Aorta (tissue), 5 donors: ENCODE measurements at places on chromosomes 11 and 22.

DNA sequence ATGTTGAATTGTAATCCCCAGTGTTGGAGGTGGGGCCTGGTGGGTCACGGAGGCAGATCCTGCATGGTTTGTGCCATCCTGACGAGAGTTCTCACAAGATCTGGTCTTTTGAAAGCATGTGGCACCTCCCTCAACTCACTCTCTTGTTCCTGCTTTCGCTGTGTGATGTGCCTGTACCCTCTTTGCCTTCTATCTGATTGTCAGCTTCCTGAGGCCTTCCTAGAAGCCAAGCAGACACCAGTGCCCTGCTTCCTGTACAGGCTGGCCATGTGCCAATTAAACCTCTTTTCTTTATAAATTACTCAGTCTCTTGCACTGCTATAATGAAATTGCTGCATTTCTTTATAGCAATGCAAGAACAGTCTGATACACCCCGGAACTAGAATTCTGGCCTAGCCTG, 13.1 kb downstream of the PTPN5 start:
- no peak for DNase-seq

DNA sequence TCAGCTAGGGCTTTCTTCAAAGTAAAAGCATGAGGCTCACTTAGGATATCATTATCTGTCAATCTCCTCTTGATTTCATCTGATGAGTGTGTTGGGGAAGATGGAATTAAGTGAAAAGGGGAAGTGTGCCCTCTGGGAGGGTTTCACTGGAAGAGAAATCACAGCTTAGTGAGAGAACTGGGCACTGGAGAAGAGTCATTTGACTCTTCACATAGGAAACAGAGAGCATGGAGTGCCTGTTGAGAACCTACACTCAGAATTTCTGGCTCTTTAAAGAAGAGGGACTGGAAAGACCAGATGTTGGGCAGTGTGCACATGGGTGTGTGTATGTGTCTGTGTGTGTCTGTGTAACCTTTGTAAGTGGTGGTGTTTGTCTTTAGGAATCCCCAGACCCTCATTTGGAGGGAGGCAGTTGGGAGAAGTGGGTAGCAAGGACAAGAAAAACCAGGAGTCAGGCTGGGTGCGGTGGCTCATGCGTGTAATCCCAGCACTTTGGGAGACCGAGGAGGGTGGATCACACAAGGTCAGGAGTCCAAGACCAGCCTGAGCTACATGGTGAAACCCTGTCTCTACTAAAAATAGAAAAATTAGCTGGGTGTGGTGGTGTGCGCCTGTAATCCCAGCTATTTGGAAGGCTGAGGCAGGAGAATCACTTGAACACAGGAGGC, 10.0 kb downstream of the STX3 start:
- DNase-seq: no peak

DNA sequence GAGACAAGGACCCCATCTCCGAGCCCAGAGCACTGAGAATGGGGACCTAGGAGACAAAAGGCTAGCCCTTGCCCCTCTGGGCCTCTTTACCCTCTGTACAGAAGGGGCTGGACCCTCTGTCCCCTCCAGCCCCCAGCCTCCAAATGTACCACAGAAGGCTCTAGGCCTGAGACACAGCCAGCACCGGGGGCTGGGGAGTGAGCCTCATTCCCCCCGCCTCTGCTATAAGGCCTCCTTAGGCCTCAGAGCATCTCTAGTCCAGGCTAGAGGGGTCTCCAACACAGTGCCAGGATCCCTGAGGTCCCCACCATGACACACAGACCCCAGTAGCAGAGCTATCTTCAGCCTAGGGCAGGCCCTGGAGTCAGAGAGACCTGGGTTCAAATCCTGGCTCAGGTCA, 4.8 kb downstream of the SMTN start:
- no peak for DNase-seq

DNA sequence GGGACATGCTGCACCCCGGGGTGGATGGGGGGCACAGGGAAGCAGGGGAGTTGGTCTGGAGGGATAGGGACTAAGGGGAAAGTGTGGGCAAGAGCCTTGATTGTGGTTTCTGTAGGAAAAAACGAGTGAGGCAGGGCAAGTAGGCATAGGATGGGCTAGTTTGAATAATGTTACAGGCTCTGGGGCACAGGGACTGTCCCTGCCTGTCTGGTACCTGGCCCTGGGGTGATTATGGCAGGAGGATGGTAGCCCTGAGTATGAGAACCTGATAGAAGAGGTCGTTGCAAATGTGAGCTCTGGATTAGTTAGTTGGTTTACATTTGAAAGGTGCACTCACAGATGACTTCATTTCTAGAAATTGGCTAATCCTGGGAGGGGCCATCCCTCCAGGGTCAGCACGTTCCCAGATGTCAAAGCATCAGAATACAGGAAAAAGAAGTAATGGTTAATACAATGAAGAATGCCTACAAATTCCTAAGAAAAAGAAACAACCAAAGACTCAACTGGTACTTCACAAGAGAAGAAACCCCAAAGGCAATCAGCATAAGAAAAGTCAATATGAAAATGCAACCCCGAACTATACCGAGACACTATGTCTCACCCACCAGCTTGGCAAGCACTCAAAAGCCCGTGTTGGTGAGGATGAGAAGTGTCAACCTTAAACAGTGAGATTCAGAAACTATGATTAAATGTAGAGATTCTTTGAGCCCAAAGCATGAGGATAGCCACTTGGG, 11.3 kb upstream of the SMIM38 start:
- DNase-seq: no peak

GRCh38 chr22:23690713-23691112, at the start of gene RGL4:
Gene RGL4, plus strand, starts transcription at chr22:23691013. Its CDS starts 1,018 bp downstream, at chr22:23692031.
- DNase-seq: no peak

GRCh38 chr11:61892085-61892370, 683 bp upstream of the FADS3 start:
- DNase-seq: no peak
